Vagina (tissue), 2 donors: ENCODE measurements at places on chromosomes 13 and 19. TPM values are rescaled to one million over a fixed set of nuclear protein-coding genes. Genes with fewer than 3 reads are reported as not detected.

- no peak for DNase-seq
Measured at GRCh38 chr19:18254546-18255503, 19.4 kb downstream of the IQCN start.

DNA sequence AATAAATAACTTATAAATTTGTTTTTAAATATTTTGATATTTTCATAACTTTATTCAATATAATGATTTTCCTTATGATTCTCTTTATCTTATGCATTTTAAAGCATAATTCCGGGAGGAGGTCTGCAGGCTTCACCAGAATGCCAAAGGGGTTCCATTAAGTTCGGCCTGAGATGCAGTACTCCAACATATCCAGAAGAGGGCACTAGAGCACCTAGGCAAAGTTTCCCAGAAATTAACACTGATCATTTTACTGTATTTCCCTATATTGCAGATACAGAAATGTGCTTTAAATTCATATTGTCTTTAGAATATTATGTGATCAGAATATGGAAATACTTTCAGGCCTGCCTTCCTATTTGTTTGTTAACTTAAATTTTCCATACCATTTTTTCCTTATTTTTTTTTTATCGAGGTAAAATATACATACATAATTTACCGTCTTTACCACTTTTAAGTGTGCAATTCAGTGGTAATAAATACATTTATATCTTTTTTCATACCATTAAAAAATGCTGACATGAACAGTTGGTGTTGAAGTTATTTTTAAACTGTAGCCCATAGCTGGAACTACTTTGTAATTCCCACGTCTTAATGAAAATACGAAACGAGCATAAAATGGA, 58.9 kb upstream of the TM9SF2 start:
- no peak for DNase-seq

Gene LAIR1
- total RNA-seq: 8.8 TPM

GRCh38 chr13:31436478-31436877, 236.7 kb downstream of the B3GLCT start:
- no peak for DNase-seq

DNA sequence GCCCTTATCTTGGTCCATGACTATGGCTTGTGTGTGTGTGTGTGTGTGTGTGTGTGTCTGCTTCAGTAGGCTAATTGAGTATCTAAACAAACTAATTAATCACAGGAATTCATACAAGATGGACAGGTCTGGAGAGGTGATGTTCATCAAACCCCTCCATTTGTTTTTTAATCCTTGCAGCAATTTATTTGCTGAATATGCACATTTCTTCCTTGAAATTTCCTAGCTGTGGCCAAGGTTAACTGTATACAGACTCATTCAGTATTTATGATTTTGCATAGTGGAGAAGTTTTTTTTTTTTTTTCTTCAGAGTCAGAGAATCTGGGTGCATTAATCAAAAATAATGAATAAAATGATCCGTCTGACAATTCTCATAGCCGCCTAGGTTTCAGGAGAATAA, 74.7 kb upstream of the TSHZ3 start:
- no peak for DNase-seq

DNA sequence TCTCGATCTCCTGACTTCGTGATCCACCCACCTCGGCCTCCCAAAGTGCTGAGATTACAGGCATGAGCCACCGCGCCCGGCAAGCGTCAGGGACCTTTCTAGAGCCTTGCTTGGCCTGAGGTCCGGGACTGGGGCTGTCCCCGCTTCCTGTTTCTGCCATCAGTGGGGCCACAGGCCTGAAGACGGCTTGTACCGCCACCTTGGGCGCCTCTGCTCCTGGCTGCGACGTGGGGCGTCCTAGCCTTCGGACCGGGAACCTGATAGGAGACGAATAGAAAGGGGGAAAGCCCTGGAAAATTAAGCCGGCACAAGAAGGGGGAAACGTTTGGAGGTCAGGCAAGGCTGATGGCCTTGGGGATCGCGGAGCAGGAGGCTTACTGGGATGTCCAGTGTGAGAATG, 35.1 kb downstream of the RNF6 start:
- DNase-seq: no peak

GRCh38 chr19:2282062-2282861, at the start of gene PEAK3:
Gene PEAK3, minus strand, starts transcription at chr19:2282175. Its CDS starts 1,244 bp downstream, at chr19:2280931.
- DNase-seq: no peak

GRCh38 chr13:51292000-51292565, 47.4 kb upstream of the SERPINE3 start:
- no peak for DNase-seq

GRCh38 chr19:35031072-35031881, 1.0 kb downstream of the SCN1B start:
- no peak for DNase-seq

DNA sequence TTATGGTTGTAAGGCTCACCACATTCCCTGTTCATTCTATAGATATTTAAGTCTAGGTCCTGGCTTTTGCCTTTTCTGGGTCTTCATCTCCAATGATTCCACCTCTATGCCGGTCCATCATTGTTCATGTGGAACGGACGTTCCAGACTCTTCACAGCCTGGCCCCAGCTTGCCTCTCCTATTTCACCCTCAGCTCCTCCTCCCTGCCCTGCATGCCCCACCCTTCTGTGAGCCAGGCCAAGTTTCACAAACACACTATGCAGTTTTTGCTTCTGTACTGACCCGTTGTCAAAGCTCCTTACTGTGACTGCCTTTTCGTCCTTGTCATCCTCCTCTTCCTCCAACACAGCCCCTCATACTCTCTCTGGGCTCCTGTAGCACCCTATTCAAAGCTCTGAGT, 31.3 kb downstream of the TEX26 start:
- DNase-seq: no peak

GRCh38 chr13:98888890-98889279, 89.0 kb downstream of the DOCK9 start:
- no peak for DNase-seq

GRCh38 chr13:30679483-30680330, 55.6 kb upstream of the ALOX5AP start:
- DNase-seq: no peak

Gene PTGER1
- total RNA-seq: not detected

DNA sequence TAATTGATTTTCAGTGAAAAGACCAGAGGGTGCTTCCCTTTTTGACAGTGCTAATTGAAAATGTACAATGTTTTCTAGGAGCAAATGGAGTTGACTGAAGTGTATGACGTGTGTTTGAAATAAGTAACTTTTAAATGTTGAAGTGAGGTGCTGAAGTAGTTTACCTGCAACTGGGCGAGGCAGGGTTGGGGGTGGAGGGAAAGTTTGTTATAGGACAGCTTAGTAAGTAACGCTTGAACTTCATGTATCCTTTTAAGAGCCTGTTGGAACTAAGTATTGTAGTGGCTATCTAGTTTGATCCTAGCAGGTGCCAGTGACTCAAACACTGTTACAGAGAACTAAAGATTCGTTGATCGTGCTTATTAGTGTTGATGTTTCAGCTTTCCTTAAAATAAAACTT, 5.9 kb downstream of the SLAIN1 start:
- DNase-seq: no peak

Gene CLIP3
- 31.9 TPM for total RNA-seq

DNA sequence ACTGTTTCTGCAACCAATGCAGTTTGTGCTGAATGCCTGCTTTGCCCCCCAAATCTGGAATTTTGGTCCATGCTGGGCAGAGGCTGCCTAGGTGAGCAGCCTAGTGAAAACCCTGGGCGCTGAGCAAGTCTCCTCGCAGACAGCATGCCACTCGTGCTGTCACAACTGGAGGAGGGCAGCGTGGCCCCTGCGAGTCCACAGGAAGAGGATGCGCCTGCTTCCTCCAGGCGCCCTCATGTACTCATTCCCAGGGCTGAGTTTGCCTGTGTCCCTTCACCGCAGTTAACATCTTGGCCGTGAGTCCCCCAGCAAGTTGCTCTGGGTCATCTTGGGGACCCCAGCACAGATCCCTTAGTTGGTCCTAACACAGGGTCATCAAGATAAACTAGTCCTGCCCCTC, 26.2 kb upstream of the TMEM160 start:
- DNase-seq: no peak

DNA sequence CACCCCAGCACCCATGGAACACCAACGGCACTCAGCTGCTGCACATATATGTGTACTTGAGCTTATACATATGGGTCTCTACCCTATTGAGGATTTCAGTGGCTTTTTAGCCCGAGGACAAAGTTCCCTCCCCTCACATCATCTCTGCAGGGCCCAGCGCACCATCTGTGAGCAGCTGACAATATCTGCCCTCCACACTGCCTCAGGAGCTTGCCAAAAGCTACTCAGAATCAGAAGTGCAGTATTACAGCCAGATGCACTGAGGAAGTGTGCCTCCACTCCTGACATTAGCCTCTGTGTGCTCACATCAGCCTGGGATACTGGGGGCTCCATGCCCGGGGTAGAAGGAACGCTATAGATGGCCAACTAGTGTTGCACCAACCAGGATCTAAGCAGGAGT, 903.9 kb downstream of the UQCRFS1 start:
- DNase-seq: no peak

Gene PABPC3
- total RNA-seq: not detected

Gene ZNF763
- 2.9 TPM for total RNA-seq

Gene CGB2
- total RNA-seq: not detected
